ENCODE measurements at places on chromosomes 11 and 22.

DNA sequence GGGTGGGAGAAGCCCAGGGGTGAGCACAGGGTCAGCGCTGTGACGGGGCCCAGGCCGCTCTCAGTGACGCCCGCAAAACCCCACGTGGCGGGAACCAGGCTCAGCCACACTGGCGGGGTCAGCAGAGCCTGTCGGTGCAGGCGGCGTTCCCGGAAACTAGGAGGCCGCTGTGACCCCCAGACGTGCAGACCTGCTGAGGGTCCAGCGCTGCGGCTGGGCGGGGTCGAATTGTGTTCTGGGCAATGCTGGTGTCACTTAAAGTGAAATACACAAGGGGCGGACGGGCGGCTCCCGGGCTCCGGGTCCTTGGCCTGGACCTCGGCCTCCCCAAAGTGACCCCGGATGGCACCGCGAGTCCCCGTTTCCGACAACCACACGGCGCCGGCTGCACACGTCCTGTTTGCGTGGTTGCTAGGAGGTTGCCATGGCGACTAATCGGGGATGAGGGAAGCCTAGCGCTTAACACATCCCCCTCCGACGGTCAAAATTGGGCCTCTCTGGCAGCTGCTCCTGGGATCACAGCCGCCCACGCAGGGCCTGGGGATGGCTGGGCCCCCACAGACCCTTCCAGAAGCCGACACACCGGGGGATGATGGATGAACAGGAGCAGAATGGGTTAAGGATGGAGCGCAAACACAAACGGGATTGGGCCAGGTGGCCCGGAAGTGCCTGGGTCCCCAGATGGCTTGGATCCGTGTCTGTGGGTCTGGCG lies 81.7 kb upstream of the PRR5 start:
- peak; percentile 78 for DNase-seq

DNA sequence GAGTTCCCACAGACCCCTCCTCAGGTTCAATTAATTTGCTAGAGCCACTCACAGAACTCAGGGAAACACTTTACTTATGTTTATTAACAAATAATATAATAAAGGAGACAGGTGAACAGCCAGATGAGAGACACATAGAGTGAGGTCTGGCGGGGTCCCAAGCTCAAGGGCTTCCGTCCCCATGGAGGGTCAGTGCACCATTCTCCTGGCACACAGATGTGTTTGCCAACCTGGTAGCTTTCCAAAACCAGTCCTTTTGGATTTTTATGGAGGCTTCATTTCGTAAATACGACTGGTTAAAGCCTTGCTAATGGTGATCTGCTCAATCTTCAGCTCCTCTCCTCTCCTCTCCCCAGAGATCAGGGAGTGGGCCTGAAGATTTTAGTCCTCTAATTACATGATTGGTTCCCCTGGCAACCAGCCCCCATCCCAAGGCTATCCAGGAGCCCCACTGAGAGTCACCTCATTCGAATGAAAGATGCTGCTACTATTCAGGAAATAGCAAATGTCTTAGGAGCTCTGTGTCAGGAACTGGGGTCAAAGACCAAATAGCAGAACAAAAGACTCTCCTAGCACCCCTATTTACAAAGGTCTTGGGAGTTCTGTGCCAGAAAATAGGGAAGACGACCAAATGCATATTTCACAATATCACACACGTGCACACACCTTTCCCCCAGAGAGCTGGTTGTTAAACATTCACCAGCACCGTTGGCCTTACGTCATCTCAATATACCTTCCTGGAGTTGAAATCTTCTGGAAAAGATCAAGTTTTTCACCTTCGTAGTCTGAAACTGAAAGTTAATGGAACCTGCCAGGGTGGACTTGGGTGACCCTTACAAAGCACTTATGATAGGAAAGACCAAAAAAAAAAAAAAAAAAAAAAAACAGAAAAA lies 23.8 kb upstream of the CAPRIN1 start:
- DNase-seq: no peak

DNA sequence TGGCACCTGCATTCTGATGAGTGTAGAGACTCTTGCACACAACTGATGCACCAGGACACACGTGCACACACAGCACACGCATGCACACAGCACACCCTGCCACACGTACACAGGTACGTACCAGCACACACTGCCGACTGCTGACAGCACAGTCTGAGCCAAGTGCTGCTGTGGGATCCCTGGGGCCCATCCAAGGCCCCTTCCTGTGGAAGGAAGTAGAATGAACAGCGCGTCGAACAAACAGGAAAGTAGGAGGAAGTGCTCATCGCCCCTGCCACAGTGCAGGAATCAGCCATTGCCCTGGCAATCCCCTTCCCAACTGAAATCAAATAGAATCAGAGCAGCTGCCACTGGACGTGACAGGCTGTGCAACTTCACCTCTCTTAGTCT lies 57.9 kb downstream of the CD82 start:
- no peak for DNase-seq

- DNase-seq: no peak
These were observed 52.9 kb downstream of the COPB1 start for GRCh38 chr11:14446701-14447169.

DNA sequence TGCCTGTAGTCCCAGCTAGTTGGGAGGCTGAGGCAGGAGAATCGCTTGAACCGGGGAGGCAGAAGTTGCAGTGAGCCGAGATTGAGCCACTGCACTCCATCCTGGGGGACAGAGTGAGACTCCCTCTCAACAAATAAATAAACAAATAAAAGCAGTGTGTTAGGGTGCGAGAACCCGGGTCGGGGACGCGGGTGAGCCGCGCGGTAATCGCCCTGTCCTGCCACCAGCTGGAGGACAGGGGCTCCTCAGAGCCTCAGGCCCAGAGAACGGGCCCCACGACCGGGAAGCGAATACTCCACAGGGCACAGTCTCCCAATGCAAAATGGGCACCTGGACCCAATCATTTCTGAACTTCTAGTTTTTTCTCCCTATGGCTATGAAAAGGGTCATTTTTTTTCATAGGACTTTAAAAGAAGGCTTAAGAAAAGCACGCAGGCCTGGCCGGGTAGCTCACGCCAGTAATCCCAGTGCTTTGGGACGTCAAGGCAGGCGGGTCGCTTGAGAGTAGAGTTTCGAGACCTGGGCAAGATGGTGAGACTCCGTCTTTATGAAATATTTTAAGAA lies 744 bp upstream of the MCM5 start:
- no peak for DNase-seq

Measured in NCI-H1930 (cell line).